ENCODE measurements at places on chromosomes 1 and 21.

DNA sequence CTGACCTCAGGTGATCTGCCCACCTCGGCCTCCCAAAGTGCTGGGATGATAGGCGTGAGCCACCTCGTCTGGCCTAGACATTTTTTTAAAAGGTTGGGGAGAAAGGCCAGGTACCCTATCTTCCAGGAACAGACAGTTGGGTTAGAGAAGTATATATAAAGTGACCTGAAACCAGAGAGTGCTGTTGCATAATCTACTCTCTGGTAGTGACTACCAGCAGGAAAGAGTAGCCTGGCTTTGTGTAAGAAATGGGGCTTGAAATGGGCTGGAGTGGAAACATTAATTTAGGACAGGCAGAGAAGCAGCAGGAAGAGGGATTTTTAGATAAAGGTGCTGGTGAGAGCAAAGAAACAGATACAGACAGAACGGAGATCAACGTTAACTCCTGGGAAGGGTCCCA lies 125.8 kb upstream of the HOOK1 start:
- DNase-seq: no peak

DNA sequence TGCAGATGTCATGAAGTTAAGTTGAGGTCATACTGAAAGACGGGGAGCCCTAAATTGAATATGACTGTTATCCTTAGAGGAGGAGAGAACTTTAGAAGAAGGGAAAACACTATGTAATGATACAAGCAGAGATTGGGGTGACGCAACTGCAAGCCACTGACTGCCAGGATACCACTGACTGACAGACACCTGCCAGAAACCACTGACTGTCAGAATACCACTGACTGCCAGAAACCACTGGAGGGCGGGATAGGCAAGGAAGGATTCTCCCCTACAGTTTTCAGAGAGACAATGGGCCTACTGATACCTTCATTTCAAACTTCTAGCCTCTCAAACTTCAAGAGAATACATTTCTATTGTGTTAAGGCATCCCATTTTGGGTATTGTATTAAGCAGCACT lies 388.7 kb downstream of the USH2A start:
- DNase-seq: no peak

GRCh38 chr1:112239683-112240330 lies 156.2 kb upstream of the CTTNBP2NL start:
- no peak for DNase-seq

GRCh38 chr21:15088488-15088887 lies 23.7 kb upstream of the NRIP1 start:
- no peak for DNase-seq

GRCh38 chr21:34997294-34997693 lies 51.8 kb downstream of the RUNX1 start:
- DNase-seq: no peak
